AG04450 (cell line): ENCODE measurements at places on chromosomes 2 and 18.

DNA sequence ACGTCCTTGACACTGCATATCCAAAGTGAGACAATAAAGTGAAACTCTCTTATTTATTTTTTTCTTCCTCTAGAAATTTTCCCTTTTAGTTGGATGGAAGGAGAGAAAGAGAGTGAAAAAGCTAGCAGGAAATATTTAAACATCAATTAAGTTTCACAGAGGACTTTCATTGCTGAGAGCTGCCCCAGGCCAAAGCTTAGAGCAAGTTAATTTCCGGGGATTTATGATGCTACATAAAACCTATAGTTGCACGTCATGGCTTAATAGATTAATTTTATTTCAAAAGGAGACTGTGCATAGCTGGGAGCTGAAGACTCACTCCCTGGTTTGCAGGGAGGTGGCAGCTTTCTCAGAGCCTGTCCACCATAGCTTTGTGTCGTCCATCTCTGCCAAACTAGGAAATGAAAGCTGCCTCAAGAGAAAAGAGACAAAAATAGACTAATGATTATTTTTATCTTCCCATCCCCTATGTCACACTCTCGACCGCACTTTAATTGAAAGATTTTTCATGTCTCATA lies 323.3 kb upstream of the RAB6C start:
- no peak for DNase-seq

DNA sequence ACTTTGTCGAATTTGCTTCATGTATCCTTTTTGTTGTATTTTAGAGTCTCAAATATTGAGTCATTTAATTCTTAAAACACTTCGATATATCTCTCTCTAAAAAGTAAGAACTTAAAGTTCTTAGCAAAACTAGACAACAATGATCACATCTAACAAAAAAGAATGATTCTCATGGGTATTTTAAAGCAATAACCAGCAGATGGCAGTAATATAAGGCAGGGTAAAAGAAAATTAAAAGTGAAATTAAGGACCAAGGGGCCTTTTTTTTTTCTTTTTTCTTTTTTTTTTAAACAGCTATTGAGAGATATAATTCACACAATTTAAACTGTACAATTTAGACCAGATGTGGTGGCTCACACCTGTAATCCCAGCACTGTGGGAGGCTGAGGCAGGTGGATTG lies 9.9 kb upstream of the AOX1 start:
- no peak for DNase-seq

DNA sequence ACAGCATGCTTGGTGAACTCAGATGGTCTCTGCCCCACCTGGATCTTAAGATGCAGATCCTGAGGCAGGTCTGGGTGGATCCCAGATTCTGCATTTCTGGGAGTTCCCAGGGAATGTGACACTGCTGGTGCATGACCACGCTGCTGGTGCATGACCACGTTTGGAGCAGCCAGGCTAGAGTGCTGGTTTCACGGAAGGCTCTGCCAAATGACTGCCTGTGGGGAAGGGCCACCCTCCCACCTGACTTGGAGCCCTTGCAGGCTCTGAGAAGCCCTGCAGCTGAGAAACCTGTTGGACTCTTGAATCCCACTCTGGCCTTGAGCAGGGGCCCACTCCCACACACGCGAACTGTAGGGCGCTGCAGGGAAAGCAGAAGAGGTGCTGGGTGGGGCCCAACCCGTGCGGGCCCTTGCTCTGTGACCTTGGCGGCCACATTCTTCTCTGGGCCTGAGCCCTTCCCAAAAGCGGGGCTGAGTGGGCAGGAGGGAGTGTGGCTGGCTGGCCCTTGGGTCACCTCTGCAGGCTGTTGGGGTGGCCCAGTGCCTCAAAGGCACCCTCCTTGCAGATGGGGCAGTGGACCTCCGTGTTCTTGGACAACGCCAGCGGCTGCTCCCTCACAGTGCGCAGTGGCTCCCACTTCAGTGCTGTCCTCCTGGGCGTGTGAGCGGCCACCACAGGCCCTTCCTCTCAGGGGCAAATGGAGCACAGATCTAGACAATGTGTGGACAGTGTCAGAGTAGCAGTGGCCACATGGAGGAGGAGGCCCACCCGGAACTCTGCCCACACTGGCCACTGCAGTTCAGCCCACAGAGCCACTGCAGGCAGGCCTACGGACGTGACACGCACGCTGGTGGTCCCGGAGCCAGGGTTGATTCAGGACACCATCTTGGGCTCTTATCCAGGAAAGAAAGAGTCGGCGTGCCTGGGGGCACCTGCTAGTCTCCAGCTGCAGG lies 7.9 kb downstream of the ERFE start:
- no peak for DNase-seq

DNA sequence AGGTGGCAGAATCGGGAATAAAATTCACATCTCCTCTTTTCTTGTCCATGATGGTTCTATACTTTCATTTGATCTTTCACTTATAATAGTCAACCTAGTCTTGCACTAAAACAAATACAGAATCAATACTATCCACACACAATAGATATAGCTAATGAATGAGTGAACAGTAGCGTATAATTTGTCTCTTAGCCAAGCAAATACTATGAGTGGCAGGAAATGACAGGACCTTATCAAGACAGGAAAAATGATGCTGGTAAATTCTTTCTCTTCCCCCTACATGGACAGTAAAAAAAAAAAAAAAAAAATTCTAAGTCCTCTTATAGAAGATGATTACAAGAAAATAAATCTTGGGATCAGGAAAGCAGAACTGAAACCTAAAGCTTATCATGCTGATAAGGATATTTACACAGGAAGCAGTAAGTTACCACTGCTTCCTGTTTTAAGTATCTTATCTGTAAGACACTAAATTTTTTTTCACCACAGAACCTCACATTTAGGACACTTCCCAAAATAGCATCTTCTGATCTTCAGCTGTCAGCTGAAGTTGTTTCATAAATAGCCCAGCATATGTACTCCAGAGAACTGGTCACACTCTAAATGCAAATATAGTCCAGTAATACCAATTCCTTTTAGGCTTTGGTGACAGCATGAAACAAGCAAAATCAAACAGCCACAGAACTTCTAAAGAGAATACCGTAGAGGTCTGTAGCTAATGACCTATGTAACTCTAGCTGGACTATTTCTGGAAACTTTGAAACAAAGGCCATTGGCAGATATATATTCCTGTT lies 27.0 kb downstream of the IRS1 start:
- no peak for DNase-seq

- no peak for DNase-seq
Measured at GRCh38 chr2:26541401-26542193, 63.7 kb upstream of the OTOF start.

GRCh38 chr2:172968061-172968469 lies 107.6 kb upstream of the MAP3K20 start:
- peak; percentile 75 for DNase-seq

DNA sequence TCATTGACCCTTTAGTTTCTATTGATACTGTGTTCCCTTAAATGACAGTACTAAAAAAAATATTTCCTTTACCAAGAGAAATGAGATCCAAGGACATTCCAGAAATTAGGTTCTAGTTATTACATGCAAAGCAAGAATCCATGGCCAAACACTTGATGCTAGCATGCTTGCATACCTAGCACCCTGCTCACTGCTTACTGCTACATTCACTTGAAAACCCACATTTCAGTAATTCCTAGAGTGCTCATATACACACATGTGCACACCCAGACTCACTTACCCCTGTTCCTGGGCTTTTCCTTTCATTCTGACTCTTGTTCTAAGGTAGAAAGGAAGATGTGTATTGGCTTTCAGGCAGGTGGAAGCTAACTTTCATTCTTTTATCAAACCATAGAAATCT lies 395.9 kb downstream of the THSD7B start:
- no peak for DNase-seq

- DNase-seq, result no peak
Measured at GRCh38 chr2:83594241-83595120, 864.6 kb downstream of the SUCLG1 start.

- no peak for DNase-seq
Measured at GRCh38 chr2:236536727-236537398, 32.8 kb upstream of the ACKR3 start.

GRCh38 chr2:165745916-165746315 lies 48.1 kb downstream of the GALNT3 start:
- no peak for DNase-seq

GRCh38 chr2:38202713-38203445 lies 126.9 kb upstream of the CYP1B1 start:
- DNase-seq, result no peak

DNA sequence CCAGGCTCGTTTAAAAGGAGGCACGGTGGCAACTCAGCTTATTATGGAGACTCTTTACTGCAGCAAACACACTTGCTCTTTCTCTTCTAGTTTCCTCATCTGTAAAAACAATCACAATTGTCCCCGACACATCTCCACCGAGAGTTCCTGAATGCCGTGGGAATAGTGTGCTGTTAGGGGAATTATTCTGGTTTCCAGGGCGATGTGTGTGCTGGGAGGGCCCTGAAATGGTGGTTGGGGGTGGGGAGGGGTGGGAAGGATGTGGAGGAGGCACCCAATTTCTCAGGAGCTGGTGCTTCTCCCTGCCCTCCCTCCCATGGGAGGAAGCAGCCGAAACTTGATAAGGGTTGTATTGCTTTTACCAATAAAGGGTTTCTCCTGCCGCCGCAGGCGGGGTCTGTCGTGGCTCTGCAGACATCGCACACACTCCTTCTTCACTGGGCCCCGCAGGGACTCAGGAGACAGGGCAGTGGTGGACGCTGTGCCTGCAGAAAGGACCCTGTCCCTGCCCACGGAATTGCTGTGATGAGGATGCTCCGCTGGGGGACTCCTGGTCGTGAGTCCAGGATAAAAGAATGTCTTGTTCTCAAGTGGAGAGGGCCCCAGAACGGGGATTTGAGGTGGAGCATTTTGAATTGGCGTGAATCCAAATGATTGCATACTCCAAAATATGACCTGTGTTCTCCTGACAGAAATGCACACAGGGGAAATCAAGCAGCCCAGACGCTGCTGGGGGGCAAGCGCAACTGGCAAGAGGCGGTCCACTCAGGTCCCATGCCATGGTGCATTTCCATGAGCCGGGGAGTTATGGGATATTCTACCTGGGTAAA lies 119.2 kb downstream of the ACKR3 start:
- no peak for DNase-seq

GRCh38 chr2:135991861-135992260 lies 6.4 kb upstream of the DARS1 start:
- no peak for DNase-seq

DNA sequence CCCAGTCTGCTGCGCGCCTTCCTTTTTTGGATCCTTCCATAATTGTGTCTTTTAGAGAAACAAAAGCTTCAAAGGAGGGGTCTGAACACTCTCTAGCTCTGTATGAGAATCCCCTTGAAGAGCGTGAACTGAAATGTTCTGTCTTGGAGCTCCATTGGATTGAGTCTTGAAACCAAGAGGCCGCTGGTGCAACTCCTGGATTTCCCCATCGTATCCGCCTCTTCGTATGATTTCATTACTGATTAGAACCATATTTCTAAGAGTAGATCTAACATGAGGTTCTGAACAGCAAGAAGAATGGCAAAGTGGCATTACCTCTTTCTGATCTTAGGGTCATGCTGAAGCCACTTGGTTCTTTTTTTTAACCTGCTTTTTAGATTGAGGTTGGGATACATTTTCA lies 31.4 kb upstream of the NRP2 start:
- no peak for DNase-seq

DNA sequence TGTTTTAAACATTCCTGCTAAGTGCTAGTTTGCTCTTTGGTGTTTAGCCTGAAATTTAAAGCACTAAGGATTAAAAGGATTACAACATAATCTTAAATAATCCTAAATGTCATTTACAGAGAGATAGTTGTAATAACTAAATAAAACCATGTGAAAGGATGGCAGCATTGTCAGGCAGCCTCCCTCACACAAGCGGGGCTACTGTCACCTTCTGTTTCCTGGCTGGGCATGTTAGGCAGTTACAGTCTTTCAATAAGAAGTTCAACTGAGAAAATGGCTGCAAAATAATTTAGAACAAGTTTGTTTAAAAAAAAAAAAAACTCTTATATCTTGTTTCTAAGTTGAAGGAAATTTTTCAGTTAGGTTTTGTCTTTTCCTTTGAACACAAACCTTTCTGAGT lies 124.9 kb downstream of the ARHGAP15 start:
- DNase-seq, result no peak

GRCh38 chr2:236795169-236795860 lies 225.7 kb downstream of the ACKR3 start:
- DNase-seq, result no peak

DNA sequence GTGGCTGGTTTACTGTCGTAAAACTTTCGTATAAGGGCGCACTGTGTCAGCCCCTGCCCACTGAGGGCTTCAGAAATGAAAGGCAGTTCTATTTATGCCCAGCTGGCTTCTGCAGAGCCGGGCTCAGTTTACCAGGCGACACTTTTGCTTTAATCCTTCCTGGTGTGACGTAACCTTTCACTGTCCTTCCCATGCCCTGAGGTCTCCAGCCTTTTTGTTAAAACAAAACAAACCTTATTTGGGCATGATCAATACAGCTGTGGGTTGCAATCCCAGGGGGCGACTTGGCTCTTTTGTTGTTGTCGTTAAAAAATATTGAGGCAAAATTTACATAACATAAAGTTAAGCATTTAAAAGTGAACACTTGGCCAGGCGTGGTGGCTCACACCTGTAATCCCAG lies 85.3 kb downstream of the AGAP1 start:
- DNase-seq, result no peak

- DNase-seq, result no peak
Measured at GRCh38 chr2:234611209-234611608, 114.3 kb upstream of the ARL4C start.

GRCh38 chr18:63422087-63422863 lies at the start of gene VPS4B:
Gene VPS4B, minus strand, starts transcription at chr18:63422476. Its CDS starts 217 bp downstream, at chr18:63422259.
- peak; percentile 99 for DNase-seq

- DNase-seq, result no peak
Measured at GRCh38 chr2:150482667-150483400, 4.6 kb downstream of the RND3 start.

- DNase-seq, result no peak
Measured at GRCh38 chr18:51171223-51171622, 26.3 kb downstream of the MEX3C start.

- DNase-seq, result no peak
Measured at GRCh38 chr2:71516253-71516888, 63.0 kb downstream of the DYSF start.
